ENCODE measurements at places on chromosomes 11 and 22. TPM values are rescaled to one million over a fixed set of nuclear protein-coding genes. Genes with fewer than 3 reads are reported as not detected.

DNA sequence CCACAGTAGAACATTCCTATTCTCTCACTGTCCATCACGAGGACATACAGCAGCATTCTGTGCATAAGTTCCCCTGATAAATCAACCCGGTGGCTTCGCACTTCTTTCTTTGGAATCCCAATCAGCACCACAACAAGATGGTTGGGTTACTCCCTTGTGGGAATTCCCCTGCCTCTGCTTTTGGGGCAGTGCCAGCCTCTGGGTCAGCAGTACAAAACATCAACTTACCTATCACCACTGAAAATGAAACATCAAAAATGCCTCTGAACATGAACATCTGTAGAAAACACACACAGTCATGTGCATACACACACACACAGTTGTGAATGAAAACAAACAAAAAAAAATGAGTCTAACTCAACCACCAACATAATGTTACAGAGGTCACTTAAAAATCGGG lies 79.3 kb downstream of the KCNA4 start:
- no peaks in the 10 kb centered on the region for H3K36me3 ChIP-seq
- DNase-seq, result no peak
- no peak overlapping the region for H3K27ac ChIP-seq
- H3K4me3 ChIP-seq, result no peak overlapping the region
- H3K4me1 ChIP-seq, result no peaks in the 10 kb centered on the region

DNA sequence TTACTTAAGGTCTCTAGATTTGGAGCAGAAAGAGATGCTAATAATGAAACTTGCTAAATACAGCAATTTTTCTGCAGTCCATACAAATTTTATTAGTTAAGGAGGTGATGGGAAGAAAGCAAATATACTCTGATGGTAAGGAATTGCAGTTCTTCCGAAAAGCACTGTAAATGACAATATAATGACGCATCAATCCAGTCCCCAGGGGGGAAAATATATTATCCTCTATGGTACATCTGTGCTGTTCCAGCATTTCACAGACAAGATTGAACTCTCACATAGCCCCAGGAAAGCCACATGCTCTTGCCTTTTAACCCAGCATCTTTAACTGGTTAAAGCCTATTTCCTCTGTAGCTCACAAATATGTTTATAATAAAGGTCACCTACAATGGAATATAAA lies 416.6 kb upstream of the CCDC90B start:
- no peaks in the 10 kb centered on the region for H3K4me1 ChIP-seq
- H3K27me3 ChIP-seq, result no peaks in the 10 kb centered on the region
- no peak overlapping the region for H3K4me3 ChIP-seq

Gene SNX32
- total RNA-seq, result 1.1 TPM

Gene TMEM86A
- 4.1 TPM for total RNA-seq
